Globus pallidus (tissue), 1 donor: ENCODE measurements at places on chromosomes 5 and 9.

DNA sequence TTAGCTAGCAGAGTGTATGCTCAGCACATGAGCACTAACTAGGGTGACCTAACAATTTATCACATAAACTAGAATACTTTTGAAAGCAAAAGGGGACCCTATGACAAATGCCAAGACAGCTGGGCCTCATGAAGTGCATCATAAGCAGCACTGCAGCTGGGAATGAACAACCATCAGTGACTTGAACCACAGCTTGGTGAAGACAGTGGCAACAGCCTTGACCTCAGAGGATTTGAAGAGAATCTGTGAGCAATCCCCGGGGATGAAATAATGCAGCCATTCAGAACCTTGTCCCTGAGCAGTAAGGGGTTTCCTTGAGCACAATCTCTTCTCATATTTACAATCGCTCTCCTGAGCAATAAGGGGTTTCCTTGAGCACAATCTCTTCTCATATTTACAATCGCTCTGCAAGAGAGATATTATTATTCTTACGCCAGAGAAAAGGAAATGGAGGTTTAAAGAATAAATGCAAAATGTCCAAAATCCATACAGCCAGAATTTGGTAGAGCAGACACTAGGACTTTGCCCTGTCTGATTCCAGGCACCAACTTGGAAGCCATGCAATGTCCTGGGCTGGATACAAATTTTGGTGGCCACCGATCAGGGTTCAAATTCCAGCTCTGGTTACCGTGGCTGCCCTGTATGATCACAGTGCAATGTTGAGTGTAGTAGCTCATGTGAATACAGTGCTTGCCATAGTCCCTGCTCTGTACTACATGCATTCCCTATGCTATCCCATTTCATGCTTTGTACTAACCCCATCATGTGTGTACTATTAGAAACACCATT lies 846 bp upstream of the NSG2 start:
- DNase-seq = no peak

DNA sequence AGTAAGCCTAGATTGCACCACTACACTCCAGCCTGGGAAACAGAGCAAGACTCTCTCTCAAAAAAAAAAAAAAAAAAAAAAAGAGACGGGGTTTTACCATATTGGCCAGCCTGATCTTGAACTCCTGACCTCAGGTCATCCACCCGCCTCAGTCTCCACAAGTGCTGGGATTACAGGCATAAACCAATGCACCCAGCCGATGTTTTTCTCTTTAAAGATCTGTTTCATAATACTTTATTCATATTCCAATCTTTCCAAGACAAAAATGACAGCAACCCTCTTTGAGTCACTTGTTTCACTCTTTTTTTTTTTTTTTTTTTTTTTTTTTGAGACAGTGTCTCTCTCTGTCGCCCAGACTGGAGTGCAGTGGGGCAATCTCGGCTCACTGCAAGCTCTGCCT lies 13.6 kb upstream of the LMNB1 start:
- DNase-seq = no peak

GRCh38 chr9:96651626-96652025 lies 3.5 kb downstream of the PRXL2C start:
- DNase-seq = no peak

DNA sequence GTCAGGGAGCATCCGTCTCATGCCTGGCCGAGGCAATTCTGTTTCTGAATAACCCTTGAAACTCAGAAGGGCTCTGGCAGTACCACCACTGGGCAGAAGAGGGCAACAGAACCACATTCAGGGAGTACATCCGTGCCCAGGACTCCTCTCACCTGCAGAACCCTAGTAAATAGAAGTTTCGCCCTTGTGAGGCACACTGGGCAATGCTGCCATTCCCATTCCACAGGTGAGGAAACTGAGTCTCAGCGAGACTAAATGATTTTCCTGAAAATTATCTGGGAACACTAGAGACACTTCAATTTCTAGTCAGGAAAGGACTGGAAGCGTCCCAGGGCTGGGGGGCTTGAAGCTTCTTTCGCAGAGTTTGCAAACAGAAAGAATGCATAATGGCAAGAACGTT lies 74.7 kb downstream of the FGF1 start:
- peak; percentile 58 for DNase-seq

GRCh38 chr5:2999926-3000325 lies 248.4 kb upstream of the IRX2 start:
- no peak for DNase-seq

DNA sequence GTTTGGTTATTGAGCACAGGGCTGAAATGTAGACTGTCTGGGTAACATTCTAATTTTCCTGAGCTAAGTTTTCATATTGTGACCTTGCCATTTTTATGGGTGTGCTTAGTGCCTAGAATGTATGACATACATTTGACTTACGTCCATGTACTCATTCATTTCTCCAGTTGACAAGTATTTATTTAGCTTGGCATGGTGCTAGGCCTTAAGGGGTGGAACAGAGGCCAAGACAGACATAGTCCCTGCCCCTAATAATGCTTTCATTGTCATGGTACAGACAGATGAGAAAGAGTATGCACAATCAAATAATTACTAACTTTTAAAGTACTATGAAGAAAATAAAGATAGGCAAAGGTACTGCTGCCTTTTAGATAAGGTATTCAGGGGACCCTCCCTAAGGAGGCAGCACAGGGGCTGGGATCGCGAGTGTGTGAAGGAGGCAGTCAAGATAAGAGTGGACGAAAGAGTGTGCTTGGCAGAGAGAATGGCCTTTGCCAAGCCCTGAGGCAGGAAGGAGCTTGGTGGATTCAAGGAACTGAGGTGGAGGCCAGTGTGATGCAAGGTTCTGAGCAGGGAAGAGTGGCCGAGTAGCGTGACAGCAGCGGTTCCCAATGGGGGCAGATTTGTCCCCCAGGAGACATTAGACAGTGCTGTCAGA lies 128.0 kb downstream of the PIP5K1B start:
- no peak for DNase-seq

DNA sequence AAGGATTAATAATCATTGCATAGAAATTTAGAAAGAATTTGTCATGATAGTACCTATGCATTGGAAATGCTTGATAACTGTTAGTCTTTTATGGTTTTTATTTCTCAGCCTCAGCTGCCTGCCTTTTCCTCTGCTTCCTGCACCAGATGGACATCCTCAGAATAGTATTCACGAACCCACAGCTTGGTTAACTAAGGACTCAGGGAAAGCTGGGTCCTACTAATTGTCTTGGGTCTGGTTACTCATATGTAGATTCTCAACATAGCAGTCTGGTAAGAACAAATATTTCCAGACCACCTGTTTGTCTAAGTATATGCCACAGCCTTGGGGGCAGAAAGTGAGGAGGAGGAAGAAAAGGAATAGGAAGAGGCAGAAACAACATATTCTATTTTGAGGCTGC lies 464.5 kb upstream of the SMARCA2 start:
- DNase-seq = no peak

- no peak for DNase-seq
These were observed 43.3 kb upstream of the ZNF622 start for GRCh38 chr5:16508730-16509531.
